ENCODE measurements at places on chromosomes 4 and X.

GRCh38 chr4:189912170-189912569 is 28.5 kb upstream of the FRG1 start:
- DNase-seq: no peak

DNA sequence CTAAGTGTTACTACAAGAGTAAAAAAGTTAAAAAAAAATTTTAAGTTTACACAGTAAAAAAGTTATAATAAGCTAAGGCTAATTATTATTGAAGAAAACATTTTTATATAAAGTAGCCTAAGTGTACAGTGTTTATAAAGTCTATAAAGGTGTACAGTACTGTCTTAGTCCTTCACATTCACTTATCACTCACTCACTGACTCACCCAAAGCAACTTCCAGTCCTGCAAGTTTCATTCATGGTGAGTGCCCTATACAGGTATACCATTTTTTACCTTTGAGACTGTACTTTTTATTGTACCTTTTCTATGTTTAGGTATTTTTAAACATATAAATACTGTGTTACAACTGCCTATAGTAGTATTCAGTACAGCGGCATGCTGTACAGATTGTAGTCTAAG is 74.2 kb downstream of the TMEM165 start:
- no peak for DNase-seq

DNA sequence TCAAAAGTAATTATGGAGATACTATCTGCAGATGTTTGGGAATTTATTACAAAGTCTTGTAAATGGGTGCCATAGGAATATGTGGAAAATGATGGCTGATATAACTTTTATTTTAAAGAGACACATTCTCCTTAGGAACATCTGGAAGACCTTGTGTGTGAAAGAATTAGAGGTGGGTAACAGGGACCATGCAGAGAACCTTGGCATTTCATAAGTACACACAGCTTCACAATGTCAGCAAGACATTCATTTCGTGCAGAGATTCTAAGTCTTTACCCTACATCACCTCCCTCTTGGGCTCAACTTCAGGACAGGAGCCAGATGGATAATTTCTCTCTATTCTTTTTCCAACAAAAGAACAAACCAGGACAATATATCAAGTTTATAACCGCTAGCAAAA is 458.1 kb upstream of the INTU start:
- no peak for DNase-seq

- DNase-seq: no peak
These were observed 39.3 kb downstream of the SLAIN2 start for GRCh38 chr4:48380583-48381167.

GRCh38 chrX:47456080-47456479 is 26.9 kb downstream of the ZNF41 start:
- DNase-seq: no peak

- no peak for DNase-seq
These were observed 62.6 kb downstream of the PKD2 start for GRCh38 chr4:88070031-88070430.

GRCh38 chr4:7218686-7219085 is 26.3 kb downstream of the SORCS2 start:
- DNase-seq: no peak

- no peak for DNase-seq
These were observed 5.1 kb downstream of the BGN start for GRCh38 chrX:153499876-153500275.

DNA sequence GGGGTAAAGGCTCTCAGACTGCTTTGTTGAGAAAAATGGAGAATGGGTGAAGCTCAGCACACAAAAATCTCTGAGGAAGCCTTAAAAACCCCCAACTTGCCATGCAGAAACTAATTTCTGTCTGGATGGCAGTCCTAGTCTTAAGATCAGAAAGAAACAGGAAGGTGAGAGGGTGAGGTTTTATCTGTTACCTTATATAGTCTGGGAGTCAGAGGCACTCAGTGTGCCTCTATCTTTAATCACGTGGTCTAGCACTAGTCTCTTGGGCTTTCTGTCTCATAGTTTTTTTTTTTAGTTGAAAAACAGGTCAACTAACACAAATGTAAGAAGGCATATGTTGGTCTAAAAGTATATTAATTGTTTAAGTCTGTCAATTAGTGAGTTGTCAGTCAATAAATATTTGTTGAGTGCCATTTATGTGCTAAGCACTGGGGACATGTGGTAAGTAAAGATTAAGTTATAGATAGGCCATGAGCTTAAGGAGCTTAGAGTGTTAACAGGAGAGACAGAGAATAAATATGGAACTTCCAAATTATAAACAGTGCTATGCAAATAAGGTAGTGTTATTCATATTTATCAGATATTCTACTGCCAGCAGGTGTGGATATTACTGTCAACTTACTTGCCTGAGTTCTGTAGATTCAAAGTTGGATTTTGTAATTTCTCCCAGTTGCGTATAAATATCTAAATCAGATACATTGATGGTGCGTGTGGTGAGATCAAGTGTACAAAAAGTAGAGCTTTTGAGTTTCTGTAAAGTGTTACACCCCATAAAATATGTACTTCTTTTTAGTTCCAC is 7.0 kb downstream of the CYBB start:
- no peak for DNase-seq

DNA sequence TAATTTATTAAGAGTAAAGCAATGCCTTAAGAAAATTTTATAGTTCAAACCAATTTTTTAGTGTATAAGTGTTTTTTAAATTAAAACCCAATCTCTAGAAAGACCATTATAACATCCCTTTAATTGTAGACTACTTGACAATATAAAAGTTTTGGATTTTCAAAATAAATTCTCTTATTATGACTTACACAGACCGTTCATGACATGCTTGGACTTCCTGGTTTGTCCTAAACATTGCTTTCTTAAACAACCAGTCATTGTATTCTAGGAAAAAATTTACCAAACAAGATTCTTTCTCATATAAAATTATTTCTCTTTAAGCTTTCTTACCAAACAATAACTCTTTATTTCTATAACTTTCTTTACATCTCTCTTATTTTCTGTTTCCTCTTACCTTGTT is 49.0 kb upstream of the CXorf51A start:
- no peak for DNase-seq

GRCh38 chr4:176782794-176783193 is 9.9 kb downstream of the VEGFC start:
- DNase-seq: no peak

- no peak for DNase-seq
These were observed 9.0 kb downstream of the MPC1L start for GRCh38 chrX:40632199-40632598.

DNA sequence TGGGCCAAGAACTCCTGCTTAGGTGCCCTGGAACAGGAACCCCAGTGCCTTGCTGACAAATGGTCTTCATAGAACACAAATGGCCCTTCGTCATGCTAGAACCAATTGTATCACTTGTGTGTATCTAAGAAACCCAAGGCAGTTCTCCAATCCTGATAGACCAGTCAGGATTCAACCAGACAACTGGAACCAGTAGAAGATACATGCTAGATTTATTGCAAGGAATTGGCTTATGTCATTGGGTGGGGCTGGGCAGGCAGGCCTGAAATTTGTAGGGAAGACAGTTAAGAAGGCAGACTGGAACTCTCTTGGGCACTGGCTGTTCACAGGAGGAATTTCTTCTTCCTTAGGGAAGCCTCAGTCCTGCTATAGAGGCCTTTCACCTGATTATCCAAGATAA is 17.0 kb upstream of the TBL1X start:
- no peak for DNase-seq

DNA sequence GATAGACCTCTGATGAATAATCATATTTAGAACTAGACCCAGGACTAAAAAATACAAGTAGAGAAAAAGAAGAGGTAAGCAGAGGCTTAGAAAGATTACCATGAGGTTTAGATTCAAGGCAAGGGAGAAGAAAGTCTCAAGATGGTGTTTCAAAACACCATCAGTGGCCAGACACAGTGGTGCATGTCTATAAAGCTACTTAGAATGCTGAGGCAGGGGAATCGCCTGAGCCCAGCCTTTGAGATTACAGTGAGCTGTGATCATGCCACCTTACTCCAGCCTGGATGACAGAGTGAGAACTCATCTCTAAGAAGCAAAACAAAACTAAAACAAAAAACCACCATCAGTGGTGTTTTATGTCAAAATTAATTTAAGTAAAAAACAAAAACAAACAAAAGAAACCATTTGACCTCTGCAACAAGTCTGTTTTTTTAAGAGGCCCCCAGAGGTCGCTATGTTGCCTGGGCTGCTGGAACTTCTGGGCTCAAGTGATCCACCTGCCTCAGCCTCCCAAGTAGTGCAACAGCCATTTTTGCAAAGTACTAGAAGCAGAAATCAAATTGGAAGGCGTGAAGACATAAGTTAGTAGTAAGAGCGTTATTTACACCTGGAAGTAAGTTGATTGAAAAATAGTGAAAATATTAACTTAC is 784.3 kb downstream of the ADGRL3 start:
- DNase-seq: no peak

DNA sequence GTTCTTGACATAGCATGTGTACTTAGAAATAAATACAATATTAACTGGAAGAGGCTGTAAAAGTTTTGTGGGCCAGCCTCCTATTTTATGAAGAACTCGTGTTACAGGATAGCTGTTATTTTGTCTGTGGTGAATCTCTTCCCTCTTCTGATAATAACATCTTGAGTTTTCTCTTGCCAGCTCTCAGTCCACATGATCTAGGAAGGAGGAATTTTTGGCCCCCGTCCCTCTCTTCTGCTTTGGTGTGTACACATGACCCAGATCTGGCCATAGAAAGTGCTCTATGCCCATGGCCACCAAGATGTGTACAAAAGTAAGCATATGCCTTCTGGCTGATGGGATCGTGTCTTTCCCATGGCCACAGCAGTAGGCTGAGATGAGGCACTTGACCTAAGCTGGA is 108.0 kb upstream of the LEF1 start:
- DNase-seq: no peak

GRCh38 chr4:117845270-117845669 is 189.0 kb upstream of the NDST3 start:
- DNase-seq: no peak

DNA sequence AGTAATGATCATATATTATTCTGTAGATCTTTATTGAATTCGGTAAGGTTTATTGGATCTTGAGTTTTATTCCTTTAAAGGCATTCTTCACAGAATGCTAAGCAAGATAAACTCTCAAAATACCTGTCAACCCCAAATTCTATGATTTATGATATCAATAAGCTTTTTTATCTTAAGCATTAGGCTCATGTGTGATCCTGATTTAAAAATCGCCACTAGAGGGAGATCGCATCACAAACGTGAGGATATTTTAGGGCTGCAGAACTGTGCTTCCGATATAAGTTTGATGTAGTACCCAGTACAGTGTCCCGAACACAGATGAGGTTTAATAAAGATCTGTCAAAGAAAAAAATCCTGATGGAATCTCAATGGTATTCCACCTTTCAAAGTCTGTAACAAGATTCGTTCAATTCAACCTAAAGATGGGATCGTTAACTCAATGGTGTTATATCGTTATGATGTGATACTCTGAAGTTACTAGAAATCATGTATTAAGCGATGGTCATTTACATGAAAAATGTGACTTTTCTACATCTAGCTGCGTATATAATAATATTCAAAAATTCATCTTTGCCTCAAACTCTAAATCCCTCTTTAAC is 169.0 kb downstream of the CORIN start:
- DNase-seq: no peak

- no peak for DNase-seq
These were observed 114.1 kb downstream of the SLC10A7 start for GRCh38 chr4:146407669-146408084.

GRCh38 chr4:80812145-80812544 is 218.4 kb upstream of the BMP3 start:
- DNase-seq: no peak

- no peak for DNase-seq
These were observed 20.4 kb downstream of the CASP6 start for GRCh38 chr4:109682875-109683274.

DNA sequence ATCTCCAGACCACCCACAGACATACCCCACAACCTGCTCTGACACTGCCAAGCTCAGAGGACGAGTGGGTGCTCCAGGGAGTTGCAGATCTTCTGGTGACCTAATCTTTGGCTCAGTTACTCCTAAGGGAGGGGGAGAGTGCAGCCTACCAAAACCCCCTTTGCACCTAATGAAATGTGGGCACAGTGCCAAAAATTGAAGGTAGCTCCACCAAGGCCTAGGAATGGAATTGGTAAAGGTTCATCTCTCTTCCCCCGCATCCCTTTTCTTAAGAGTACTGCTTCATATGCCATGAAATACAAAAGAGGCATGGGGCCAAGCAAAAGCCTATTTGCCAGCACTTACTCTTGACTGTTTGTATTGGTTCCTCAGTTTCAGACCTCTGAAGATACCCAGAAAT is 491.0 kb downstream of the NAF1 start:
- no peak for DNase-seq

GRCh38 chr4:150117094-150117493 is 38.8 kb downstream of the DCLK2 start:
- no peak for DNase-seq

- DNase-seq: no peak
These were observed 120.5 kb downstream of the TBCK start for GRCh38 chr4:106195435-106195950.

- DNase-seq: no peak
These were observed 14.2 kb downstream of the NSD2 start for GRCh38 chr4:1885414-1885813.

DNA sequence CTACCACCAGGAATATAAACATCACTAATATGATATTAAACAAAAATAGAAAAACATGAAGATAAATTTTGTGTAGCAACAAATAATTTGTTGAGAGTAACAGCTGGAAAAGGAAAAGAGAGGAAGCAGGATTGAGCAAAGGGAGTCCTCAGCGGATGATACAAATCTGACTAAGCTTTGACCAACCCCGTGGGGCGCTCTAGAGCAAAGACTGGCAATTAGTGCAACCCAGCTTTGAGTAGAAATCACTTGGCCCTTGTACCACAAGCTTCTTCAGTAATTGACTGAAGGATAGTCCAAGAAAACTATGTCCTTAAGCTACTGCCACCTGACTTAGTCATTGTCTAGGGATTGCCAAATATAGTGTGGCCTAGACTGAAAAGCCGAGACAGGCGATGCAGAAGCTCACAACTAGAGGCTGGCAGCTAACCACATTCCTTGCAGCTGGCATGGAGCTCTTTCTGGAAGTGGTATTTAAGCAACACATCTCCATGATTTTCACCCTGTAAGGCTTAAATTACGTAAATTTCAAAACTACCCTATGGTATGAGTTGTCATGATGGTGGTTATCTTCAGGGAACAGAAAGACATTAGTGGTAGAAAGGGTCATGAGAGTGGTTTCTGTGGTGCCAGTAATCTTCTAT is 396.0 kb downstream of the PDGFC start:
- no peak for DNase-seq

DNA sequence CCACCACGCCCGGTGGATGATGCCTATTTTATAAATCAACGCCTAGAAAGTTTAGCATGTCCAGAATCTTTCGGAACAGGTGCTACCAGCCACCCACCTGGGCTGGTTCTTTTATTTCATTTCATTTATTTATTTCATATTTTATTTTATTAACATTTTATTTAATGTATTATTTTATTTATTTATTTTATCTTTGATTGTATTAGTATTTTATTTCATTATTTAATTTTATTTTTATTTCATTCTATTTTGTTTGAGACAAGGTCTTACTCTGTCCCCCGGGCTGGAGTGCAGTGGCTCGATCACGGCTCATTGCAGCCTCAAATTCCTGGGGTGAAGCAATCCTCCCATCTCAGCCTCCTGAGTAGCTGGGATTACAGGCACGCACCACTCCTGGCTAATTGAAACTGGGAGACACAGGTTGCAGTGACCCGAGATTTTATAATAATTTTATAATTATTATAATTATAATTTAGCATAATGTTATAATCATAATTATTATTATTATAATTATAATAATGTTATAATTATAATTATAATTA is 187.2 kb downstream of the SHOX start:
- DNase-seq: no peak

GRCh38 chr4:153294631-153295030 is 49.9 kb upstream of the MND1 start:
- DNase-seq: no peak
